ENCODE measurements at places on chromosomes 6 and 20.

- DNase-seq: no peak
Measured at GRCh38 chr20:43431134-43431519, 26.6 kb upstream of the SRSF6 start.

GRCh38 chr6:53938810-53939209, 144.0 kb downstream of the LRRC1 start:
- DNase-seq: no peak

DNA sequence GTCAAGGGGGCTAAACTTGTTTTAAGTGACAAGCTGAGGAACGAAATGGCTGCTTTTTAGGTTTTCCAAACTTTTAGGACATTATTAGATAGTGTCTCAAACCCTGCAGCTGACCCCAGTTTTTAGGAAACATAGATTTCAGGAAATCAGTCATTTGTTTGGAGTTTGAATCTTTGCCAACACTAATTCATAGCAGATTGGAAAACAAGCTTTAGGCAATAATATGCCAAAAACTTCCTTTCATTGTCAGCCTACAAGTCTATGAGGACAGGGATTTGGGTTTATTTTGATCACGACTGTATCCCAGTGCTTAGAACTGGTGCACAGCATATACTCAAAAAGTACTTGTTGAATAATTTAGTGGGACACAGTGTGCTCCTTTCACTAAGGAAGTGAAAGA, 123.2 kb downstream of the TINAG start:
- DNase-seq: no peak

DNA sequence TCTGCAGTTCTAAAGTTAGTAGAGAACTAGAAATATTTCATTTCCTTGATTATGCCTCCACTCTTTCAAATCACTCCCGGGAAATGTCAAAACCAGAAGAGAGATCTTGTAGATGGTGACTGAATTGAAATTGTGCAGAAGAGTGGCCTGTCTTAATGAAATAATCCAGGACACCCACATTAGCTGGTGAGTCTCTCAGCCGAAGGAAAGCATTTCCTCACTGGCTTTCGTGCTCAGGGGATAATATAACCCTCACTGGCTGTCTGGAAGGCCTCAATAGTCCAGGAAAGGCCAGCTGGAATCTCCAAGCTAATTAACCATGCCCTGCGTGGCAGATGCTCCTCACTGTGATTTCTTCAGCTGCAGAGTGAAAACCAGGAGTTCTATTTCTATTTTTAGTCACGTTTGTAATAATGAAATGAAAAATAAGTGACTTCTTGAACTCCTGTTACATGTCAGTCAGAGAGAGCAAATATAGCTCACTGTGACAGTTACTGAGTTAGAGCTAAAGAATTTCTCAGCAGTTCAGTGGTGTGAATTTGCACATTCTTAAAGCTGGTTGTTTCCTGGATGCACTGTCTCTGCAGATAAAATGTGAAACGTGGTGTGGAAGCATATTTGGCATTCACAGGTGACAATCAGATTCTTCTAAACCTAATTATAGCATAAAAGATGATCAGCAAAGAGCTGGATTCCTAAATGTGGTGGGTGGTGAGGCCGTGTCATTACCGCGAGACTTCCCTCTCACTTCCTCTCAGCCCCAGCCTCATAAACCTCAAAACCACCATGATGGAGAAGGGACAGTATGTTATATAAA, 211.7 kb downstream of the LMBRD1 start:
- DNase-seq: no peak

DNA sequence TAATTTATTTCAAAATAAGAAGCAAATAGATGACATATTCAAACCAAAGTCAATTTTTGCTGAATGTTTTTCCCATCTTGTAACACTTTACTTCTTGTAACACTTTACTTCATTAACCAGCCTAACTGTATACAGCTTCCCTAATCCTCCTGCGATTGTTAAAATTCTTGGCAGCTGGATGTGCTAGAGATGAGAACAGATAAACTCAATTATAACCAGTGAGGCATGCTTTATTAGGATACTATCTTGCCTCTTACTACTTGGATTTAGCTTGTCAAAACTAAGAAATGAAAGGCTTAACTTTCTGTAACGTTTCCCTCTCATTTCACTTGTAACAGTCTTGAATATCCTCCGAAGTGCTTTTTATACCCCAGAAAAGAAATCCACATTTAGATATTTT, 94.1 kb upstream of the BMP5 start:
- no peak for DNase-seq

DNA sequence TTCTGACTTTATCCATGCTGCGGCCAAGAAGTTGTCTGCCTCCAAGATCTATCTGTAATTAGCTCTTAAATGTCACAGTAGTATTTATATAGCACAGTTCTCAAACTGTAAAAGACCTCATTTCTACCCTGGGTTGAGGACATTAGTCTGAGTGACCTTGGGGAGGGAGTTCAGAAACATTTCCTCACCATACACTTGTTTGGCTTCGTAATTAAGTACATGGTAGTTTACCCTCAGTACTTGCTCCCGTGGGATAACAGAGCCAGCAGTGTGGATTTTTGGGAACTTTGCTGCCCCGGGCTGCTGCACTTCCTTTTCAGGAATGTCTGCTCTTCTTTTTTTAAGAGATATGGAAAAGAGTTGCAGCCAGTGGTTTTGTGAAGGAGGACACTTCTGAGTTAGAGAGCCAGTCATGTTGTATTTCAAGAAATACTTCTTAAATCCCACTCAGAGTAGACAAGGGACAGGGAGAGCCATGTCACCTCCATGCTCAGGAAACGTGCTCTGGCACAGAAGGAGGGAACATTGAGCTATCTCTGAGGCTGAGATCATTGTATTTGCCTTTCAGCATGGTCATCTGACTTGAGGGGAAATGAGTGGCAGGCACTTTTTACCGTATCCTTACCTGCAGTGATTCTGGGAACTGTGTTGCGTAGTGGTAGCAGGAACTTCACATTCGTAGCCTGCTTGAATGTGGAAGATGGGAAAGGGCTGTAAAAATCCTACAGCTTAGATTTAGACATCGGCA, 33.6 kb downstream of the RPRD1B start:
- no peak for DNase-seq

DNA sequence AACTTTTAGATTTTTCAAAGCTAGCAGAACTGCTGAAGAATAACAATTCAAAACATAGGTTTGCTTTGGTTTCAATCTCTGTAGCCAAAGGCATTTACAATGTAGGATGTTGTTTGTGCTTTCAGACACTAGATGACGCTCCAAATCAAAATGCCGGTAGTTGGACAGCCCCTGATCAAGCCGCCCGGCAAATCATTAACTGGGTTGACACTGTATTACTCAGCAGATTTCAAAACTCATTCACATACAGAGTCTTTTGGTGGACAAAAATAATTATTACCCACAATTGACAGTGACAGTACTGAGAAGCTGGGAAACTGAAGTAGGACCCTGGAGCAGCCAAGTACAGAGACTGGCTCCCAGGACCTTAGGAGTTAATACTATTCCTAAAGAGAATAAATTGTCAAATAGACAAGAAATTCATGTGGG, 21.3 kb upstream of the HFE start:
- peak; percentile 36 for DNase-seq

- no peak for DNase-seq
Measured at GRCh38 chr6:5103250-5103649, 18.1 kb downstream of the PPP1R3G start.

GRCh38 chr6:150352321-150353296, 16.2 kb upstream of the IYD start:
- DNase-seq: no peak

GRCh38 chr6:165458134-165458533, 148.7 kb upstream of the C6orf118 start:
- DNase-seq: no peak

DNA sequence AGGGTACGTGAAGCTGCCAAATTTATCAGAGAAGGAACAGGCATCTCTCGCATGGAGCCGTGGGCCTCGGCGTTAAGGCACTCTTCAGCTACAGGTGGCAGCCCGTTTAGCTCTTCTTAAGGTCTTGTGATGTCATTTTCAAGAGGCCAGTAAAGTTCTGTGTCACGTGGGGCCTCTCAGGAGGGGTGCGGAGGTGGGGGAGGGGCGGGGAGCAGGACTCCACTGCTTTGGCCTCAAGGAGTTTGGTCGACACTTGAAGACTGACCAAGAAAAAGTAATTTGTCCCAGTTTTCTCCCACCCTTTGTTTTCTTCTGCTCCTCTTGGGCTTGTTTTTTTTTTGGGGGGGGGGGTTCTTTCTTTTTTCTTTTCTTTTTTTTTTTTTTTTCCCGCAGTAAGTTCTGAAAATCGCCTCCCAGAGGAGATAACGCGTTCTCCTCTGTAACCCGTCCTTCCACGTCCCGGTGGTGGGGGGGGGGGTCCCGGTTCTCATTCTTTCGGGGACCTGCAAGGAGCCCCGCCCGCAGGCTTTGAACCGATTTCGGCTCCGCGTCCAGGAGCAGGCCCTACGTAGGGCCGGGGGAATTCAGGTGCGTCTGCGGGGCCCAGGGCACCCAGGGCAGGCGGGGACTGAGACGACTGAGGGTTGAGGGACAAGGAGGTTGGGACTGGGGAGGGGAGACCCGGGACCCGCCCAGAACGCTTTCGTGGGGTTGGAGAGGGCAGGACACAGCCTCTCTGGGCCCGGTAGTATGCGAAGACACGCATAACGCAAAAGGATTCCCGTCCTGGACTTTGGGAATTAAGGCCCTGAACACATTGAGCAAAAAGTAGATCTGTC, 26.0 kb downstream of the GPX6 start:
- peak; percentile 40 for DNase-seq

- no peak for DNase-seq
Measured at GRCh38 chr6:159996626-159997497, 28.0 kb downstream of the IGF2R start.

DNA sequence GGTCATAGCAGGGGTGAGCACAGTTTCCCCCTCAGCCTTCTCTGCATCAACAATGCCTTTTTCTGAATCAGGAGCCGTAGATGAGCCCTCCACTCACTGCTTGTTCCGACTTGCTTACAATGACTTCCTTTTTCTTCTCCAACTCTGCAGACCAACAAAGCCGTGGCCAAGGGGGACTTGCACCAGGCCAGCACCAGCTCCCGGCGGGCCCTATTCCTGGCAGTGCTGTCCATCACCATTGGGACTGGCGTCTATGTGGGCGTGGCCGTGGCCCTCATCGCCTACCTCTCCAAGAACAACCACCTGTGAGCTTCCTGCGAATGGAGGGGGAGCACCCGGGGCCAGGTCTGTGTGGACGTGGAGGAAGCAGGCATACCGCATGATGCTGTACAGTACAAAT, 195.8 kb downstream of the SYNDIG1 start:
- DNase-seq: no peak

DNA sequence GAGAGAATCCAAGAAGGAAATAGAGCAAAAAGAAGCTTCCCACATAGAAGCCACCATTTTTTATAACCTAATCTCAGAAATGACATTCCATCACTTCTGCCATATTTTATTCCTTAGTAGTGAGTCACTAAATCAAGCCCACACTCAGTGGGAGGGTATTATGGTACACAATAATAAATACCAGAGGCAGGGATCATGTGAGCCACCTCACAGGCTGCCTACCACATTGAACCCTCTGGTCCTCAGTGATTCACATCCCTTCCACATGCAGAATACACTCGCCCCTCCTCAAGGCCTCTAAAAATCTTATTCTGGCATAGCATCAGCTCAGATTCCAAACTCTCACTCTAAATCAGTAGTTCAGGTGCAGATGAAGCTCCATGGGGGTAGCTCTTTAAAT, 49.4 kb downstream of the TMC2 start:
- no peak for DNase-seq

- DNase-seq: no peak
Measured at GRCh38 chr20:58778760-58779159, 71.9 kb downstream of the GNAS-AS1 start.

DNA sequence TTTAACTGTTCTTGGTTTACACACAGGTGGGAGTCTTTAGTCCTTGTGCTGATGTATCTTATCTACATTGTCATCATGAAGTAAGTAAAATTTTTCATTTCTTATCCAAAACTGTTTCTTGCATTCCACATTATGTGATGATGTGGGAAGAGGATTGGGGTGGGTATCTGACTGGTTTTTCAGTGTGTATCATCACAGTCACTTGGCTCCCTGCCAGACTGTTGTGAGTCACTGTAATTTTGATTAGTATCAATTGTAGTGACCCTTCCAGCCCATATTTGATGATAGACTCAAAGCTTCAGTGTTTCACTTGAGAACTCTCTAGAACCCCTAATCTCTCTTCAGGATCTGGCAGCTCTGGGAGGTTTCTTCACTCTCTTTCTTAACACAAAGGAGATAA, 84.5 kb upstream of the RIN2 start:
- DNase-seq: no peak

GRCh38 chr6:155646443-155646842, 190.8 kb upstream of the NOX3 start:
- no peak for DNase-seq

DNA sequence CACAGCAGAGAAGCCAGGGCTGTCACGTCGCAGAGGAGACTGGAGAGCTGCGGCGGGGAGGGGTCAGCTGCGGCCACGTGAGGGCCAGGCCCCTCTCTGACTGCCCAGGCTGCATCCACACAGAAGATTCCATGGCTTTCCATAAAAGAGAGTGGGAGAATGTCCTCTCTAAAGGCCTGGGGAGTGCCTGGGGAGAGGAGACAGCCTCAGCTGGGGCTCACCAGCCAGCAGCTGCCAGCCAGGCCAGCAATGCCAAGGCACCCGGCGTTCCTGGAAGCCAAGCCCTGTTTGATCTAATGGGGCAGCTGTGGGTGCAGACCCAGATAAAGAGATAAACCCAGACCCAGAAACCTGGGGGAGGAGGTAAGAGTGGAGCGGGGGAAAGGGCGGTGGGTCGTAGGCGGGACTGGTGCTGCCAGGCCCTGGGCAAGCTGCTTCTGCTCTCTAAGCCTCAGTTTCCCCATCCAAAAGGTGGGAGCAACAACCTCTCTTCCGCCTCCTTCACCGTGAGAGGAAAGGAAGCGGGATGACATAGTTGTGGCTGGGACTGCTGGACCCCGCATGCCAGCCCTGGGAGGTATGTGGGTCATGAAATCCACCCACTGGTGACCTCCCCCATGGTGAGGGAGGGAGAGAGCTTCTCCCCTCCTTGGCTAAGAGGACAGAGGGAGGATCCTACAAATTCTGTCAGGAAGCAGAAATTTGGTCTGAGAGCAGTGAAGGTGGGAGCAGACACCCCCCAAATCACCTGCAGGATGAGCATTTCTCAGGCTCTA, 3.1 kb upstream of the OSBPL2 start:
- no peak for DNase-seq

DNA sequence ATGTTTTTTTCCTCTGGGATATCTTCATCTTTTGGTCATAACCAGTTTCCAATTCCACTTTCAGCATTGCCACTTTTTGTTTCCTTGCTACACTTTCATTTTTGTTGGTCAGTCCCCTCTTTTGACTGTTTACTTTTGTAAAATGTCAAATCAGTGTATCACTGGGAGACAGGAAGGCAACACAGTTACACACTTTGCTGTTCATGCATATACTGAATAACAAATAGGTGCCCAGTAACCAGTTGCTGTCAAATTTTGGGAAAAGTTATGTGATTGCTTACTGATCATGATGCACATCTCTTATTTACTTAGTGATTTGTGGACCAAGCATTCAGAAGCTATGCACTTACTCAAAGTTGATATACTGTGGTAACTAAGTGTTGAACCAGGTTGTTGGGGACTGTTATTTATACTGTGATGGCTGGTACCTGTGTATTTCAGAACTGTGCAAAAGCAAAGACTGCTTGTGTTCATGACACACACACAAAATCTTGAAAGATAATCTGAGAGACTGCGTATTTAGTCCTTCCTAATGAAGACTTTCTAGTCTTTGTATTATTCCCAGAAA, 41.0 kb downstream of the ZNF292 start:
- DNase-seq: no peak

GRCh38 chr6:108795814-108796213, 52.4 kb upstream of the ARMC2 start:
- no peak for DNase-seq

GRCh38 chr20:407133-407952, 756 bp upstream of the RBCK1 start:
- DNase-seq: peak; percentile 68

GRCh38 chr6:18342223-18342622, 44.9 kb upstream of the RNF144B start:
- no peak for DNase-seq

Data from stimulated activated CD4-positive, alpha-beta T cell treated with anti-CD3 and anti-CD28 coated beads, Interleukin-4, amount 100 ng/mL, for 1 hour (primary cell).